Hematopoietic multipotent progenitor cell treated with erythropoietin and hydrocortisone succinate and interleukin-3 and kit ligand, for 17 days (in vitro differentiated cells): ENCODE measurements at places on chromosomes 7 and 10.

- no peak for DNase-seq
These were observed 3.2 kb downstream of the PYROXD2 start for GRCh38 chr10:98411768-98412167.

DNA sequence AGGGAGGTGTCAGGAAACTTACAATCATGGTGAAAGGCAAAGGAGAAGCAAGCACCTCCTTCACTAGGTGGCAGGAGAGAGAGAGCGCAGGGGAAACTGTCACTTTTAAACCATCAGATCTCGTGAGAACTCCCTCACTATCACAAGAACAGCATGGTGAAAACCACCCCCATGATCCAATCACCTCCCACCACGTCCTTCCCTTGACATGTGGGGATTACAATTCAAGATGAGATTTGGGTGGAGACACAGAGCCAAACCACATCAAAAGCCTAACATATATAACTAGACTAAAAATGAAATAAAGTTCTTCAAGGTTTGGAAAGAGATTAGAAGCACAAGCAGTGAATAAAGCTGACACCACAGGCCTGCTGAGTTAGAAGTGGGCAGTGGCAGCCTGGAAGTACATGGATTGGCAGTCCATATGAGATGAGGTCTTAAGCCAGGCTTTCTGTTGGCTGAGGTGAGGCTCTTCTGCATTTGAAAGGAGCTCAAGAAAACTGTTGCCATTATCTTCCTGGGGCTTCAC lies 96.4 kb upstream of the MDFIC start:
- no peak for DNase-seq

DNA sequence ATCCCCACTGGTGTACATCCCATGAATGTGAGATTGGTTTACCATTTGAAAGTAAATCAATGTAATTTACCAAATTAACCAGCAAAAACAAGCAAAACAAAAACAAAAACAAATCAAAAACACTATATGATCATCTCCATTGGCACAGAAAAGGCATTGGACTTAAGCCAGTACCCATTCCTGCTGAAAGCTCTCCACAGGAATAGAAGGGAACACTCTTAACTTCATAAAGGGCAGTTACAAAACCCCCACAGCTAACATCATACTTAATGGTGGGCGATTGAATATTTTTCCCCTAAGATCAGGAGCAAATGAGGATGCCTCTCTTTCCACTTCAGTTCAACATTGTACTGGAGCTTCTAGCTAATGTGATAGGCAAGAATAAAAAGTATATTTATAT lies 34.1 kb downstream of the PRKG1 start:
- DNase-seq, result no peak

DNA sequence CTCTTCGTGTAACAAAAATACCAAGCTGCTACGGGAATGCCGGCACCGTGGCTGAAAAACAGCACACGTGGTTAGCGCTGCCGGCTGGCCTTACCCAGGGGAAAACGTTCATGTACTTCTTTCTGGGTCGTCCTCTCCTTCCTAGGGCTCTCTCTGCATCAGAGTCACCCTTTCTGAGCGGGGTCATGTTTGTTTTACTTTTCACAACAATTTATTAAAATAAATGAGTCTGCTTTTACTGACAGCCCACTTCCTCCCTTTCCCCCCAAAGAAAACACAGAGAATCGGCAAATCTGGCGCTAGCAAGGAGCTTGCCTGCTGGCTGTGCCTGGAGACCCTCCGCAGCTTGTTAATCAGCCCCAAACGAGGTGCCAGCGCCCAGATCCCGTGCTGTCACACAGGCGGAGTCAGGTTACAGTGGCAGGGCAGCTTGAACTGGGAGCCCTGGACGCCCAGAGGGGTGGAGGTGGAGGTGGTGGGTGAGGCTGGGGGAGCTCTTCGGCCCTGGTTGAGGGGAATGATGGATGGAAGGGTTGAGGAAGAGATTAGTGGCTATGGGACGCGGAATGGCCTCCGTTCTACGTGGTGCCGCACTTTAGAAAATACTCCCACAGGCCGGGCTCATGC lies 162.2 kb upstream of the TNS3 start:
- no peak for DNase-seq

GRCh38 chr7:80324032-80324431 lies 187.8 kb downstream of the GNAT3 start:
- no peak for DNase-seq

DNA sequence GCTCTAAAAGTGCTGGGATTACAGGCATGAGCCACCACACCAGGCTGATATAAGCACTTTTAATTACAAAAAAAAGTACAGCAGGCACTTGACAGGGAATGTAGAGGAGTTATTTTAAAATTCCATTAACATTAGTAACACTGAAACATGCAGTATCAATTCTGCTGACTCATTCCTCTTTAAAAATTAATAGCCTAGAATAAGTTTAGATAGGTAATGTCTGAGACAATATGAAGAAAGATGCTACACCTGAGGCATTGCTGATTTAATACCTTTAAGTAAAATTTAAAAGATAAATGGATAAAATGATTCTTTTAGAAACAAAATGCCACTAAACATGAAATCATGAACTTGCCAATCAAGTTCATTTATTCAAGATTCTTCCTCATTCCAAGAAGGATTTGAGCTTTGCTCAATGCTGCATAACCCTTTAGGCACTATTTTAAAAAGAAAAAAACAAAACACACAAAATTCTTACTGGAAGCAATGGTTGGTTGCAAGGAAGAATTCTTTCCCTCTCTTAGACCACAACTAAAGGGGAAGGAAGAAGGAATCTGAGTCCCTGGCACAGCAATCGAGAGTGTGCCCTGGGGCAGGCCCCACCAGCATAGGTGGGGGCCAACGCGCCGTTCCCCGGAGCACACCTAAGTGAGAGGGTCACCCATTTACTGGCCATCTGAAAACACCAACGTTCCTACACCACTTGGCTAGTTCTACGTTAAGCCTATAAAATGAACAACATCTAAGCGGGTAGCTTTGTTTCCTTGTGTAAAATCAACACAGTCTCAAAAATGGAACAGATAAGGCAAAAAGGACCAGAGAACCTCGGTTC lies 26.6 kb downstream of the ESYT2 start:
- no peak for DNase-seq

DNA sequence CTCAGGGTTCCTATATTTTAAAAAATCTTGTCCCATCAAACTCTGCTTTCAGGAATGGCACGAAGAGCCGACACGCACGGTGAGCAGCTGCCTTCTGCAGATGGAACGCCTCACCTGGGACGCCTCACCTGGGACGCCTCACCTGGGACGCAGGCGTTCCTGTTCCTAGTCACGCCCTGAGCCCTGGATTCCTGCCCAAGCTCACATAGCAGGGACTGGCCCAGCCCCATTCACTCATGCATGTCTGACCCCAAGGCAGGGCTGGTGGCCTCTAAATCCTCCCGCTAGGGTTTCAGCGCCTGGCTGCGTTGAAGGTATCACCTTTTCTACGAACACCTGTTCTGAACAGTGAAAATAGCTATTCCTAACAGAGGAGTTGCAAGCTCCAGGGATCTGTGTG lies 49.8 kb downstream of the CARD11 start:
- DNase-seq, result no peak

GRCh38 chr7:94039368-94040035 lies 35.3 kb upstream of the BET1 start:
- no peak for DNase-seq

GRCh38 chr10:102565793-102566192 lies 62.0 kb downstream of the SUFU start:
- no peak for DNase-seq

- DNase-seq, result peak; percentile 38
These were observed 864 bp downstream of the CDCA7L start for GRCh38 chr7:21944616-21945453.

GRCh38 chr10:80583685-80584084 lies 46.0 kb downstream of the SH2D4B start:
- no peak for DNase-seq

- DNase-seq, result no peak
These were observed 6.2 kb upstream of the CREB3L2 start for GRCh38 chr7:138008019-138008587.

DNA sequence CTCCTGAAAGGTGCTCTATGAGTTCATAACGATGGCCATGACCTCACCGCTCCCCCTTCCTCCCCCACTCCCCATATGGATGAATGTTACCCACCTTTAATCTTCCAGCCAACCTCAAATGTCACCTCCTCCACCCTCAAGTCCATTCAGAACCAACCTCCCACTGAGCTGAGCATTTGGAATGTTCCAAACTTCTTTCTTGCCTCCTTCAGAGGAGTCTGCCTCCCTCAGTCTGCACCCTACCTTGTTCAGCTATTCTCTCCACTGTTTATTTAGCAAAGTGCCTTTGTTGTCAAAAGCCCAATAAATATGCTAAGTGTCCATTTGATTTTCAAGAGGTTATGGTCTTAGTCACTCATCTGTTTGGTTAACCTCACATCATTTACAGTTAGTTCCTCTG lies 22.9 kb upstream of the MTPAP start:
- DNase-seq, result no peak

DNA sequence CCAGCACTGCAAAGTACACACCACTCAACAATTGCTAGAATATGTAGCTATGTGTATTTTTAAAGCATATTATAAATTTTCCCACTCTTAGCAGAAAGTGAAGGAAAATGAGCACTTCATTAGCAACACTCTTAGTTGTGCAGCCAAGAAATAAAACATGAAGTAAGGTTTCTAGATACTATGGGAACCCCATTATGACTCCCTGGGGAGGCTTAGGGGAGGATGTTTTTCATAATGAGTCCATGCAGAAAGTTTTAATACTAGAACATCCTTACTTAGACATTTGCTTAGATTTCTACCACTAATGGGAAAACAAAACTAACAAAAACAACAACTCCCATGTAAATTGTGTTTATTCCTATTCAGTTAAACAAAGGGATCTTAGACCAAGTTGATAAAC lies 148.4 kb upstream of the HDAC9 start:
- no peak for DNase-seq

DNA sequence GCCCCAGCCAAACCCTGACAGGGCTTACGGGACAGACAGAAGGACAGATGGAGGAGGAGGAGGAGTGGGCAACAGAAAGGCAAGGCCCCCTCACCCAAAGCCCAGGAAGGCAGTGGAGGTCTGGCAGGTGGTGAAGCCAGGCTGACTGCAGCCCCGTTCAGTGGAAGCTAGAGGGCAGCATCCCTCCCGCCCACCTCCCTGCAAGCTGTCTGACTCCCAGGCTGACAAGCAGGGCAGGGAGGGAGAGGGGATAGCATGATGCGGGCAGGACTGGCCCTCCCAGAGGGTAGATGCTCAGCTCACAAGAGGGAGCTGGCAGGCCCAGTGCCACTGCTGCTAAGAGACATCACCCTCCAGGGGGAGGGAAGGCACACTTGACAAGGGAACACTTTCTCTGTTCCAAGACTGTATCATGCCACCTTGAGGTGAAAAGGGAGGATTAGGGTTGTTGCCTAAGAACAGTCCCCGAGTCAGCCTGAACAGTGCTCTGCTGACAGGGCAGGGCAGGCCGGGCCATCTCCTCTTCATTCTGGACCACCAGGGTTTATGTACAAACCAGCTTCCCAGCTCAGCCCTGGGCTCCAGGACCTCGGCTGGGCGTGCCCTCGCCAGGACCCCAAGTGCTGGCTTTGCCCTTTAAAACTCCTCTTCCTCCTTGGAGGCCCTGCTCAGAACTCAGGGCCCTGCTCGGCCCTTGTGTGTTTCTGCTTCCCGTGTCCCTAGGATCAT lies 61.8 kb downstream of the RASGEF1A start:
- peak; percentile 21 for DNase-seq

- no peak for DNase-seq
These were observed 29.7 kb upstream of the GTF2I start for GRCh38 chr7:74627661-74628411.

GRCh38 chr10:51892965-51893658 lies 193.7 kb upstream of the CSTF2T start:
- no peak for DNase-seq

GRCh38 chr7:127678337-127678736 lies 26.3 kb downstream of the SND1 start:
- DNase-seq, result no peak

DNA sequence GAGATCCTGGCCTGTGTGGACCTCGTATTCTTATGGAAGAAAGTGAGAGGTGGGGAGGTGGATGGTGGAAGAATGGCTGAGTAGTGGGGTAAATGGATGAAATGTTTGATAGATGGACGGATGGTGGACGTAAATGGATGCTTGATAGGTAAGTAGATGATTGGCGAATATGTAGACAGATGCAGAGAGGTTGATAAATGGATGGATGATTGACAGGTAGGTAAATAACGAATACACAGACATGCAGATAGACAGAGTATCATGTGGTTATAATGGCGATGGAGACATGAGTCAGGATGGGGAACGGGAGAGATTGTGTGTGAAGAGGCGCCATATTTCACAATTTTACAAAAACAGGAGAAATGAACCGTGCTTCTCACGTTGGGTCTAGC lies 219.5 kb downstream of the DIP2C start:
- DNase-seq, result no peak

DNA sequence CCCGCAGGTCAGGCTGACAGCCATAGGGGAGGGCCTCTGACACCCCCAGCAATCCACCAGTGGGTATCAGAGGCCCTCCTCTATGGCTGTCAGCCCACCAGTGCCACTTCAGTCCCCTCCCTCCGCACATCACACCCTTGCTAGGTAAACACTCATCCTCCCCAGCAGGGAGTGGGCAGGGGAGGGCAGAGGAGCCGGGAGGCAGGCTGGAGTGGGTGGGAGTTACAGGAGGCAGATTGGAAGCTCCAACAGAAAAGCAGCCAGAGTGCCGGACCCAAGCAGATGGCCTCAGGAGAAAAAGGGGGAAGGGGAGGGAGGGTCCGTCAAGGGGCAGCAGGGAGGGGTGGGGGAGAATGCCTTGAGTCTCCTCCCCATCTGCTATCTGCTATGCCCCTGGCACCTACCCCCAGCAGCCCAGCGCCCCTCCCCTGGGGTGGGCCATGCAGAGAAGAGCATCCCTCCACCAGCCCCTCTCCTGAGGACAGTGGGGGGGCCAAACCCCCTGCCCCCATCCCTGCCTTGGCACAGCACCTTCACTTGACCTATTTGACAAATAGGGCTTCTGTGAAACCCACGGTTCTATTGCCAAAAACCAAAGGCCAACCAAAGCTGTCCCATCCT lies 2.4 kb downstream of the RASGEF1A start:
- no peak for DNase-seq

DNA sequence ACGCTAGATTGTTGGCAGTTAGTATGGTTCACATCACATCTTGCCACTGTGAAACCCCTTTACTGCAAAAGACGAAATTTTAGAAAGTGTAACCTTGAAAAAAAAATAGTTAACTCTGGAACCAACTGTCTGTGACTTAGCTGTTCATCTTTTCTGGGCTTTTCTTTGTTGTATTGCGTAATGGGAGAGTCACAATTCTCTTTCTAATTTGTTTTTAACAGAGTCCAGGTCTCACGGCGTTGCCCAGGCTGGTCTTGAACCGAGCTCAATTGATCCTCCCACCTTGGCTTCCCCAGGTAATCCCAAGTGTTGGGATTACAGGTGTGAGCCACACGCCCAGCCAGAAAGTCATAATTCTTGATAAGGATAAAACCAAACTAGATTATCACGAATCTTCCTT lies 14.5 kb downstream of the UBE3C start:
- no peak for DNase-seq

GRCh38 chr10:89091496-89091895 lies 100.9 kb downstream of the FAS start:
- no peak for DNase-seq
